ENCODE measurements at places on chromosomes 6 and 20.

DNA sequence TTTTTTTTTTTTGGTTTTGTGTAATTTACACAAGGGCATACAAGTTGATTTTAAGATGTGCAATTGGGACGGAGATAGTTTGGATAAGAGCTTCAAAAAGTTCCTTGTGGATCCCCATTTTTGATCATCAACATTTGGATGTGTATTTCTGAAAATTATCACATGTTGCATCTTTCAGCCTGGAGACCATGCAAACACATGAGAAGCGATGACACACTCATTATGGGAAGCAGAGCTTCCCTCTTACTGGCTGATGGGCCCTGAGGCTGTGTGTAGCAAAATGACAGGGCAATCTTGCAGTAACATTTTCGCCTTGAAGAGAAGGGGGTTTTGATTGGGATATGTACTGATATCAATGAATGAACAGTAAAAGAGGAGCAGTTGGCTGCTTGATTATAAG, 22.0 kb upstream of the RIPK1 start:
- no peak for DNase-seq

DNA sequence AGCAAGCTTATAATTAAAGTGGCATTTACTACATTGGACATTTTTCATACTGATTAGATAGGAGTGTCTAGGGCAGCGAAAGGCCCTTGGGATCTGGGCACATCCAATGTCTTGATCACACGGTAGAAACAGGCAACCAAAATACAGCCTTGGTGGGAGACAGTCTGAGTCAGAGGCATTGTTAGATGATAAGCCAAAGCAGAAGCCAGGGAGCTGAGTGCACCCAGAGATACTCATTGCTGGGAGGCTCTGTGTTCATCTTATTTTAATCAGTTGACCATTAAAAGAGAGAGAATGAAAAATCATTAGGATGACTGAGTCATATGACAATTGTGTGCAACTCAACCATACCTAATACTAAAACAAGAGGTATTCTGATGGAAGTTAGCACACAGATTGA, 109.5 kb downstream of the LCA5 start:
- DNase-seq: no peak

DNA sequence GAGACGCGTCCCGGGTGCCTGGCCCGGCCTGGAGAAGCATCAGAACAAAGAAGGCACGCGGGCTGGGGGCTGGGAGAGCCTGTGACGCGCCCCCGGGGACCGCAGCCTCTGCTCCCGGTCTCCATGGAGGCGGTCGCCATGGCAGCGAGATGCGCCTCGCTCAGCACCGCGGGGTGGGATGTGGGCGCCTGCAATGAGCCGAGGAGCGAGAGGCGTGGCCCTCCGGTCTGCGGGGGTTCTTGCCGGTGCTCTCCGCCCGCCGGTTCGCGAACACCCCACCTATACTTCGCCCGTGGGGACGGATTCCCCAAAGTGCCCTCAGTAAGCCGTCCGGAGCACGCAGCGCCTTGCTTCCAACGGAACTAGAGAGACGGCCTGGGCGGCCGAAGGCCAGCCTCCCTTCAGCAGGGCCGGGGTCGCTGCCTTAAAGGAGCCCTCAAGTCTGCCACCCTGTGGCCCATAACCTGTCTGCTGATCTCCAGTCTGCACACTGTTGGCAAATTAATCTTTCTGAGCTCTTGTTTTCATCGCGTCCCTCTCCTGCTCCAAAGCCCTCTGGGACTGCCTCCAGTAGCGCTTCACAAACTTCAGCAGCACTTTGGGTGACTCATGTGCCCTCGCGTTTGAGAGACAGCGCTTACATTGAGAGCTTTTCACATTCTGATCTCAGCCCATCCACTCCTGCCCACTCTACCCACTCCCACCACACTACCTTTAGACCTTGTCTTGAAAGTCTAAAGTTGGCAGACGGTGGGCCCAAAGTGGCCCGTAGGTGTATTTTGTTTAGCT, 983 bp upstream of the ADISSP start:
- DNase-seq: peak; percentile 80

GRCh38 chr6:63862486-63863198, 227.0 kb downstream of the PHF3 start:
- DNase-seq: no peak

DNA sequence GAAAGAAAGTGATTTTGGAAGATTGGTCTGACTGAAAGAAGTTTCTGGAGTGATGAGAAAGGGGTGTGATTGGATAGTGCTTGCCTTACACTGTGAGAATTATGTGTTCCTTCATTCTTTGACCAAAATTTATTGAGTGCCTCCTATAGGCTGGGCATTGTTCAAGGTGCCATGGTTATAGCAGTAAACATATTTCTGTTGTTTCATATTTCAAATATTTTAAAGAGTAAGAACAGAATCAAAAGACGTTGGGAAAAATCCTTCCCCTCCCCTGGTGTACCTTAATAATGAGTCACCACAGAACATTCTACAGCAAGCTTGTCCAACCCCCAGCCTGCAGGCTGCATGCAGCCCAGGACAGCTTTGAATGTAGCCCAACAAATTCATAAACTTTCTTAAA, 78.6 kb downstream of the GCLC start:
- no peak for DNase-seq
